RKO (cell line): ENCODE measurements at places on chromosomes 5 and 9.
A peak's percentile ranks its signal among the peaks of the same experiment; 100 is the strongest.

GRCh38 chr5:6581090-6581489 is 51.8 kb downstream of the NSUN2 start:
- no peak for DNase-seq

- no peak for DNase-seq
These were observed 9.9 kb upstream of the MEGF10 start for GRCh38 chr5:127280491-127281220.

DNA sequence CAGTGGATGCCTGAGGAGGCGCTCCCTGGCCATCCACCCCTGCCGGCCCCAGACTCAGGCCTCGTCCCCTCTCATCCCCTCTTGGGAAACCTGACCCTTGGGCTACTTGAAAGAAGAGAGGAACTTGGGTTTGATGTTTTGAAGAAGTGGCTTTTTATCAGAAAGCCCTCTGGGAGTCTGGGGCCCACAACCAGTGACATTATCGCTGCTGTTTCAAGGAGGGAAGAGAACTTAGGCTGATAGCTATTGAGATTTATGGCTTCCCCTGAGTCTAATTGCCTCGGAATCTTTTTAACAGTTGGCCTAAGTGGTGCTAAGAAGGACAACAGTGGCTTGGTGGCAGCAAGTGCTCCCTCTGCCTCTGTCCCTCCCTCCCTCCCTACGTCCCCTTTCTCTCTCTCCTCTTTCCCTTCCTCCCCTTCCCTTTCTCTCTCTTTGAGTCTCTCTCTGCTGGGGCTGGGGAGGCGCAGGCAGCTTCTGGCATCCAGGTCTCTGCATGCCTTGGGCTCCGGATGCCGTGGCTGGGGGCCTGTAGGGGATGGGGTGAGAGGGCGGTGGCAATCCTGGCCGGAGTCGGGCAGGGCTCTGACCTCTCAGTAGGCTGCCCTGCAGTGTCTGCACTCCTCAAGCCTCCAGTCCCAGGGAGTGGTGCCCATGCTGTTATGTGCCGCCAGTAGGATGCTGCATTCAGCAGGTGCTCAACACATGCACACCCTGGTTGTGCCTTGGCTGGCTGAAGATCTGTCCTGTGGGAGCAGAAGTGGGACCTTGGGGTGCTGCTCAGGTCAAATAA is 49.6 kb upstream of the RXRA start:
- DNase-seq: no peak

- no peak for DNase-seq
These were observed 143.3 kb downstream of the ALDH1A1 start for GRCh38 chr9:72809586-72809985.

DNA sequence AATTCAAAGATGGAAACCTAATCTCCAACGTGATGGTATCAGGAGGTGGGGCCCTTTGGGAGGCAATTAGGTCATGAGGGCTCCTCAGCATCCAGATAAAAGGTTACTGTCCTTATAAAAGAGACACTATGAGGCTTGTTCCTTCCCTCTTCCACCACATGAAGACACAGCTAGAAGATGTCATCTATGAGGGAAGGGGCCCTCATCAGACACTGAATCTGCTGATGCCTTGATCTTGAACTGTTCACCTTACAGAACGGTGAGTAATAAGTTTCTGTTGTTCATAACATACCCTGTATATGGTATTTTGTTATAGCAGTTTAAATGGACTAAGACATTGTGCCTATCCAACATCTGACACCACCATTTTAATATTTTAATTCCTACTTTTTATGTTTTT is 19.7 kb upstream of the CCNH start:
- no peak for DNase-seq

- DNase-seq: no peak
These were observed 68.0 kb upstream of the HSPA9 start for GRCh38 chr5:138643040-138643791.

- no peak for DNase-seq
These were observed 24.1 kb upstream of the MTAP start for GRCh38 chr9:21778304-21778703.

DNA sequence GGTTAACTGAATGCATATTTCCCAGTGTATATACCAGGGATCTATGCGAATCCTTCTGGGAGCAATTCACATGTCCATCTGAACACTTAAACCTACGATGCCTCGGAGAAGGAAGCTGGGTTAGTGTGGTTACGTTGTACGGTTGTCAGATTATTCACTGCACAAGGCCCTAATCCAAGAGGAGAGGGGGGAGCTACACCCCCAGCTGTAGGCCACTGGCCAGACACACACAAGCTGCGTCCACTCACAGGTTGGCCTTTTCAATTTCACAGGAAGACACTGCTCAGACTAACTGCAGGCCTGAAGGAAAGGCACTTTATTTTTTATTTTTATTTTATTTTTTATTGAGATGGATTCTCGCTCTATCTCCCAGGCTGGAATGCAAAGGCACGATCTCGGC is 184.5 kb upstream of the GNA14 start:
- DNase-seq: no peak

DNA sequence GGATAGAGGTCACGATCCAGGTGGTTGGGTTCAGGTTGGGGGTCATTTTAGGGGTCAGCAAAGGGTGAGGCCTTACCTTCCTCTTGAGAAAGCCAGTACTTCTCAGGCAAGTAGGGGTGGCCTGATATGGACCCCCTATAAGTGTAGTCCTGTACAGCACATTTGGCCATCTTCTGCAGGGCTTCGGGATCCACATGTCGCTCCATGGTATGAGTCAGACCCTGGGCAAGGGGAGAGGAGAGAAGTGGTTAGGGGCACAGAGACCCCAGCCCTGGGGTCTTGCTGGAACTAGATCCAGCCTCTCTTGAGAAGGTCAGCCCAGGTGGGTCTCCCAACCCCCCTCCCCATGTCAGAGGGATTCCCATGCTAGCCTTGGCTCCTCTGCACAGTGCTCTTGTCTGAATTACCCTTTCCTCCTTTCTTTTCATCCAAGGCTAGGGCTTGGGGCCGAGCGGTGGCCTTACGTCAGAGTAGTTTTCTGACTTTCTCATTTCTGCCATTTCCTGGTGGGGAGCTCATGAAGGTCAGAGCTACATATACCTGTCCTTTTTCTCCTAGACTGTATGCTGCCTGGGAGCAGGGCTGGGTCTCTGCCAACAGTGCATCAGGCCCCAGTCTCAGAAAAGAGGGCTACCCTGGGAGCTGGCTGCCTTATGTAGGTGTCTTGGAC is 9.0 kb upstream of the MYORG start:
- DNase-seq: no peak

GRCh38 chr5:95647886-95648860 is 1.6 kb downstream of the RFESD start:
- DNase-seq: no peak

- no peak for DNase-seq
These were observed 219.5 kb upstream of the CDH10 start for GRCh38 chr5:24864244-24864643.

DNA sequence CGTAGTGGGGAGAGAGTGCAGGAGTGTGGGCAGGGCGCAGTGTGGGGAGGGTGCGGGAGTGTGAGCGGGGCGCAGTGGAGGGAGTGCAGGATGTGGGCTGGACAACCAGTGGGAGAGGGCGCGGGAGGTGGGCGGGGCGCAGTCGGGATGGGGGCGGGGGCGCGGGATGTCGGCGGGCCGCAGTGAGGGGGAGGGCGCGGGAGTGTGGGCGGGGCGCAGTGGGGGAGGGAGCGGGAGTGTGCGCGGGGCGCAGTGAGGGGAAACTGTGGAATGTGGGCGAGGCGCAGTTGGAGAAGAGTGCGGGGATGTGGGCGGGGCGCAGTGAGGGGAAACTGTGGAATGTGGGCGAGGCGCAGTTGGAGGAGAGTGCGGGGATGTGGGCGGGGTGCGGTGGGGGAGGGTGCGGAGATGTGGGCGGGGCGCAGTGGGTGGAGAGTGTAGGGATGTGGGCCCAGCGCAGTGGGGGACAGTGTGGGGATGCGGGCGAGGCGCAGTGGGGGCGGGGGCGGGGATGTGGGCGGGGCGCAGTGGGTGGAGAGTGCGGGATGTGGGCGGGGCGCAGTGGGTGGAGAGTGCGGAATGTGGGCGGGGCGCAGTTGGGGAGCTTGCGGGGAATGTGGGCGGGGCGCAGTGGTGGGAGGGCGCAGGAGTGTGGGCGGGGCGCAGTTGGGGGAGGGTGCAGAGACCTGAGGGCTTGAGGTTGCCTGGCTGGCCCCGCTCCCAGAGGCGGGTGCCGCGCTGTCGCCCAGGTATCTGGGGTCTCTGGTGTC is at the start of gene NXNL2:
NXNL2 (plus strand) TSS at position 723 of the 770 bp plus-strand sequence. CDS start 257 bp downstream, outside the sequence.
- DNase-seq: no peak

GRCh38 chr9:94933511-94933828 is 207.0 kb downstream of the AOPEP start:
- no peak for DNase-seq

- DNase-seq: peak; percentile 7
These were observed 396.2 kb downstream of the KCTD16 start for GRCh38 chr5:144566747-144567420.

GRCh38 chr9:37913480-37914153 is 9.7 kb upstream of the SLC25A51 start:
- peak; percentile 73 for DNase-seq

DNA sequence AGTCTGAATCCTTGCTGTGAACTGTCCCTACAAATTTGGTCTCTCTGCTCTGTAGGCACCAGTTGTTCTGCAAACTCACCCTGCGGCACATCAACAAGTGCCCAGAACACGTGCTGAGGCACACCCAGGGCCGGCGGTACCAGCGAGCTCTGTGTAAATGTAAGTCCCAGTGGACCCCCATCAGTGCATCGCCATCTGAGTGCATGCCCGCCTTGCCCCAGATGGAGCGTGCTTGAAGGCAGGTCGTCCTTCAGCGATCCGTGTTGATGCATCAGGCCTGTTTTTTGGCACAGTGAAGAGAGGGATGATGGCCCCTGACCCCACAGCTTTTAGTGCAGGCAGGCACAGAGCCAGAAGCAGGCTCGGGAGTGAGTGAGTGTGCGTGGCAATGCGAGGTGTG is 1.3 kb downstream of the SURF2 start:
- DNase-seq: no peak

GRCh38 chr9:18834740-18835361 is 198.2 kb downstream of the SAXO1 start:
- no peak for DNase-seq

GRCh38 chr9:85112391-85112790 is 442.9 kb downstream of the NTRK2 start:
- no peak for DNase-seq

GRCh38 chr9:20361656-20362570 is 260.4 kb downstream of the MLLT3 start:
- no peak for DNase-seq
